ENCODE measurements at places on chromosomes 4 and X.

DNA sequence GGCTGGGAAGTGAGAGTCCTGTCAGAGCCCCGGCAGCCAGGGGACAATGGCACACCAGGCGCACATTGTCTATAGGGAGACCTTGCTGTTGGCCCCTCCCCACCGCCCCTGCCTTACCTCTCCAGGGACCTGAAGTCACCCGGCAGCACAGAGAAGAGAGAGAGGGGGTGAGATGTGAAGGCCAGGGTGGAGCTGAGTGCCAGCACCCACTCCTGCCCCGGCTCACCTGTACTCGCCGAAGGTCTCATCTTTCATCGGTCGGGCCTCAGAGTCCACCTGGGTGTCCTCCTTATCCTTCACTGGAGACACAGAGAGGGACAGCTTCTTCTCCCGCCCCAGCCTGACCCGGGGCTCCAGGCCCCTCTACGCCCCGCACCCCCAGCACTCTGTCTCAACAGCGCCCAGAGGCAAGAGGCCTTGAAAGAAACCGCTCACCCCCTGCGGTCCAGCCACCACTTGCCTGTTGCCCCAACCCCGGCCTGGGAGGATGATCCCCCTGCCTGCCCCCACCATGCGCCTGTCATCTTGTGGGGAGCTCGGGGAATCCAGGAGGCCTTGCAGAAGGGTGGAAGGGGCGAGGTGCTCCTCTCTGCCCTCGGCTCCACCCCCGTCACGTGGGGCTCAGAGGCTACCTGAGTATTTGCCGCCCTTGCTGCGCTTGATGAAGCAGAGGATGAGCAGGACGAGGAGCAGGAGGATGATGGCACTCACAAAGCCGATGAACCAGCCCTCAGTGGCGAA lies 22.6 kb downstream of the L1CAM start:
- no peak for DNase-seq

- DNase-seq, result no peak
Observed at GRCh38 chrX:14409341-14409740, 120.0 kb upstream of the GLRA2 start.

DNA sequence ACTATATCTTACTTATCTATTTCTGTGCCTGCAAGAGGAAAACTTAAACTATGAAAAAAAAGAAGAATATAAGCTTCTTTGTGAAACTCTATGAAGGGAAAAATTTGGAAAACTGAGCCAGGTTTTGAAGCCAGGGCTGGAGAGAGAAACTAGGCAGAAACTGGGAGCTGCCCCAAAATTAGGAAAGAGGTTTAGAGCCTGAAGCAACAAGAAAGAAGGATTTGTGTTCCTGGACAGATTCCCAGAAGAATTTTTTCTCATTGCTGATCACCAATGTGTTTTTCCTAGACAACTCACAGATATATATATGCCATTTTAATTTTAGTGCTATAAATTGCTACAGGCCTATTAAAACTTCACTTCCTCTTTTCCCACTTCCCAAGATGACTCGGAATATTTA lies 245.0 kb upstream of the GEMIN8 start:
- no peak for DNase-seq

GRCh38 chr4:151035328-151035727 lies 20.2 kb upstream of the LRBA start:
- DNase-seq, result peak; percentile 38

DNA sequence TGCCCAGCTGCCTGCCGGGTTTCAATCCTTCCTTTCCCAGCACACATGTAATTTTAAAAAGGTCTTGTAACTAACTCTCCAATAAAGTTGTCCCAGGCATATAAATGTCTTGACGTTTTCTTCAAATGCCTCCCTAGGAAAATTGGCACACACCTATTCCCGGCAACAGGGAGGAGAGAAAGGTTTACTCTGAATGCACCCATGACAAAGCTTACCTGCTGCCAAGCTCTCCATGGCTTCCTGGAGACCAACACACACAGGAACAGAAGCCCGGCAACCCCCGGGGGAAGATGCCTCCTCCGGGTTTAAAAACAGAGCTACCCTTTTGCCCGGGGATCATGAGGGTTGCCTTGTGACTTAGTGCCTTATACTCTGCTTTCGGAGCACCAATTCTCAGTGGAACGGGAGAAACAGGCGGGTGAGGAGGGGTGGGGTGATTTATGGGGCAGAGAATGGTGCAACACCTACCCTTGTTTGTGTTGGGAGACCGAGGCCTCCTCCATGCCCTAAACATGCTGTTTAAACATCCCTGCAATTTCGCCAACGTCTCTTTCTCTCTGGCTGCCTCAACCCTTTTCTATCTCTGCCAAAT lies 4.8 kb upstream of the GYG2 start:
- peak; percentile 50 for DNase-seq

DNA sequence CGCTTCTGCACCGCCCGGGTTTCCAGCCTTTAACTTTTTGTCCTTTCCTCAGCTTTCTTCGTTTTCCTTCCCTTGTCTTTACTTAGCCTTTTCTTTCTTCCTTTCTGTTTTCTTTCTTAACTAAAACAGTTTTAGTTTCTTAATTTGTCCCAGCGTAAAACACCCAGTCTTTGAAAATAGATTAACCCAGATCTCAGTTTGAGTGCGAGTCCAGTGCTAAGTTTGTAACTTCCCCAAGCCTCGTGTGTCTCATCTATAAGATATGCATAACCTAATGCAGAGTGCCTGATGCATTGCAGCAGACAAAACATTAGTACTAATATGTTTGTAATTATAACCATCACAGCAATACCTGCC lies 460 bp upstream of the GEMIN8 start:
- no peak for DNase-seq

DNA sequence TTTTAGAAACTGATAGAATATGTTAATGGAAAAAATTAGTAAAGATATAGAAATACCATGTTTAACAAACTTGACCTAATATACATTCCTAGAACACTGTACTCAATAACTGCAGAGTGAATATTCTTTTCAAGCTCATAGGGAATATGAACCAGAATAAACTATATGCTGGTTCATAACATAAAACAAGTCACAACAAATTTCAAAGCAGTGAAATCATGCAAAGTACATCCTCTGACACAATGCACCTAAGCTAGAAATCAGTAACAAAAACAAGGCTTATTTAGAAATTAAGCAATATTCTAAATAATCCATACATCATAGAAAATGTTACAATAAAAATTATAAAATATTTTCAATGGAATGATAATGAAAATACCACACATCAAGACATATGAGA lies 9.2 kb upstream of the SEPSECS start:
- DNase-seq, result no peak

- DNase-seq, result peak; percentile 51
Observed at GRCh38 chr4:158860856-158861255, 92.0 kb downstream of the FNIP2 start.

DNA sequence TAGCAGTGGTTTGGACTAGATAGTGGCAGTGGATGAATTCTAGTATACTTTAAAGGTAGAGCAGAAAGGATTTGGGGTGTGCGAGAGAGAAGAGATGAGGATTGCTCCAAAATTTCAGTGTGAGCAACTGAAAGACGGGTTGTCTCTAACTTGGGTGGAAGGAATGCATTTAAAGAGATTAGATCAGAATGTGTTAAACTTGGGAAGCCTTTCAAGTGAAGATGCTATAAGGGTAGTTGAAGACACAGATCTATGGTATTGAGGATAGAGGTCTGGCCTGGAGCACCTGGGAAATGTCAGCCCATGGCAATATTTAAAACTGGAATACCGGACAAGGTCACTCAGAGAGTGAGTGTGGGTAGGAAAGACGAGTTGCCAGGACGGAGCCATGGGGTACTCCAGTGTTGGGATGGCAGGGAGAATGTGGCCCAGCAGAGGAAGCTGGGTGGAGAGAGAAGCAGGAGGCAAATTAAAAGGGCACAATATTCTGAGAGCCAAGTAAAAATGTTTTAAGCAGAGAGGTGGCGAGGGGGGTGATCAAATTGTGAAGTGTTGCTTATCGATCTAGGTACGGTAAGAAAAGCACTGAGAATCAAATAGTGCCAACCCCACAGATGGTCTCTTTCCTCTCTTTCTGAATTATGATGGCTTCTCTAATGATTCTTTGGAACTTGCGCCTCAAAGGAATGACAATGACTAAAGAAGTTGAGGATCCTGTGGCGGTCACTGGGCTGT lies 50.5 kb downstream of the ENOPH1 start:
- DNase-seq, result no peak

DNA sequence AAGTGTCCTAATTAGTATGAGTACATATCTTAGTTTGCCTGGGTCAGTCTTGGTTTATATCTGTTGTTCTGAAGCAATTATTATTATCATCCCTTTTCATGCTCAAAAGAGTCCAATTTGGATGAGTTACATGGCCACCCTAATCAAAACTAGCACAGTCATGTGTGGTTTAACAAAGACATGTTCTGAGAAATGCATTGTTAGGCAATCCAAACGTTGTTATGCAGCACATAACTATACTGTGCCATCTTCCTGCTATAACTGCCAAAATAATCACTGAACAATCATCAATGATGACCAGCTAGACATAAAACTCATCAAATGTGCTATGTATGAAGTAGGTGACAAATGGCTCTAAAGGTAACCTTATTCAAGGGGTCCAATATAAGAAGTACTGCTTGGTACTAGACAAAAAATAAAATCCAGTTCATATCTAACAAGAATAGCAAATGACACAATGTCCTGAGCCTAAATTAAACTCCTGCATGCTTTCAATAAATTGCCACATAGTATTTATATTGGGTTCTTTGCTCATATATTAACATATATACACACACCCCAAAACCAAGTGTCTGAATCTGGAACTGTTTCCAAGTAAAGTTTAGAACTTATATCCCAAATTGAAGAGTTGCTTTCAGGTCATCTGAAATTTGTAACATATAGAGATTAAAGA lies 41.9 kb downstream of the CNOT6L start:
- DNase-seq, result no peak

GRCh38 chrX:24306440-24306839 lies 7.4 kb downstream of the SUPT20HL2 start:
- DNase-seq, result no peak

DNA sequence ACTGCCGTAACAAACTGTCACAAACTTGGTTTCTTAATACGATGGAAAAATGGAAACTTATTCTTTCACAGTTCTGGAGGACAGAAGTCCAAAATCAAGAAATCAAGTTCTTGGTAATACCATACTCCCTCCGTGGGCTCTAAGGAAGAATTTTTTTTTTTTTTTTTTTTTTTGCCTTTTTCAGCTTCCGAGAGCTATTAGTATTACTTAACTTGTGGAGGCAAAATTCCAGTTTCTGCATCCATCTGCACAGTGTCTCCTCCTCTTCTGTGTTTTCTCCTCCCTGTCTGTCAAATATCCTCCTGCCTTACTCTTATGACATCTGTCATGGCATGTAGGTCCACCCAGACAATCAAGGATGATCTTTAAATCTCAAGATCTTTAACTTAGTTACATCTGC lies 426.6 kb downstream of the SPRY1 start:
- DNase-seq, result no peak

GRCh38 chr4:150211799-150212445 lies 133.7 kb downstream of the DCLK2 start:
- no peak for DNase-seq

- no peak for DNase-seq
Observed at GRCh38 chr4:37535872-37536271, 150.3 kb downstream of the RELL1 start.

DNA sequence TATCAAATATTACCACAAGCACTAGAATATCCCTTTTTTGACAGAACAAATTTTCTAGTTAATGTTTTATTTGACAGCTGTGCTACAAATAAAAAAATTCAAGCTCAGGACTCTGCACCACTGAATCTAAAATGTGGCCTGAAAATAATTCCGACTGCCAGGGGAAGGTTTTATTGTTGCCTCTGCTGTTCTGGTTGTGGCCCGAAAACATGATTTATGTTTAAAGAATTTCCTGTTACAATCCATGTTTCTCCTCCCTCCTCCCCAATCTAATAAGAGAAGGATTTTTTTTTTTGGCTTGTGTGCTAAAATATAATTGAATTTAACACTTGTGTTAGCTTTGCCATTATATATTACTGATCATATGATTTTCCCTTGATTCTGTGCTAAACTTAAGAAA lies 227.8 kb downstream of the DCLK2 start:
- DNase-seq, result no peak

GRCh38 chrX:44088510-44089144 lies 115.4 kb upstream of the NDP start:
- no peak for DNase-seq

- DNase-seq, result no peak
Observed at GRCh38 chr4:26583538-26583864, 383 bp upstream of the TBC1D19 start.

GRCh38 chr4:40055511-40055862 lies 1.2 kb upstream of the N4BP2 start:
- DNase-seq, result no peak

DNA sequence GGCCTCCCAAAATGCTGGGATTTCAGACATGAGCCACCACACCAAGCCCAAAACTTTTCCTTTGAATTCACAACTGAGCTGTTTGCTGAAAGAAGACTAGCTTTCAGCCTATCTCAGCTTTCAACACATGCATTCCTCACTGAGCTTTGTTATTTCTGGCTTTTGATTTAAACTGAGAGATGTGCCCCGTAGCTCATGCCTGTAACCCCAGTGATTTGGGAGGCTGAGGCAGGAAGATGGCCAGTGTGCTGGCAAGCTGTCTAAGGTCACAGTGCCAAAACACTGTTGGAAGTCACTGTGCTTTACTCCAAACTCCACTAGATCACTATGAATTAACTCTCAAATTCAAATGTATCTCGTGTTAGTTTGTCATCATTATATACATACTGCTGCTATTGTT lies 779.5 kb downstream of the TRIML1 start:
- no peak for DNase-seq

DNA sequence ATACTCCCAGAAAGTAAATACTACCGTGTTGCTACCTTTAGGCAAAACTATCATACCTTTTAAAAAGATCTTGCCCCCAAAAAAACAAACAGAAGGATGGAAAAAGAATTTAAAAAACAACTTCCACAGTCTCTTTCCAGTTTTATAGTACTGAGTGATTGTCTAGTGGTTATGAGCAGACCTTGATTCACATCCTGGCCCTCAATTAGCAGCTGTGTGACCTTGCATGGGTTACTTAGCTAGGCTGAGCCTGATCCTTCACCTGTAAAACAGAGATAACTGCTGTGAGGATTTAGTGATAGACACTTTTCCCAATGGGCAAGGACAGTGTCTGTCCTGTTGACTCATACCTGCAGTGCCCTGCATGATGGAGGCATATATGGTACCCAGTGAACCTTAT lies 49.0 kb downstream of the SMAD1 start:
- no peak for DNase-seq

GRCh38 chrX:81301877-81302276 lies 100.0 kb downstream of the SH3BGRL start:
- no peak for DNase-seq

DNA sequence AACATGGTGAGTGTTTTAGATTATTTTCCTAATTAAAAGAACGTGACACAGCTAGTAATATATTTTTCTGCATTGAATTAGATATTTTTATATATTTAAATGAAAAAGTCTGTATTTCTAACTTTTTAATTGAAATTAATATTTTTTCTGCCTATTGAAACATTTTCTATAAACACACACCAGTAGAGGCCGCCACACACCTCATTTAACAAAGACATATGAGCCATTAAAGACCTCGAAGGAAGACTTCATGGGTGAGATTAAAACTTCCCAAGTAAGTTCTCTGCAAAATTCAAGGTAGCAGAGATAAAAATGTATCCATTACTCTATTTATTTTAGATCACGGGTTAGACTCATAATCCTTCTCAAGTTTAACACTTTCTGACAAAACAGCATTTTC lies 8.3 kb downstream of the SLITRK2 start:
- no peak for DNase-seq

GRCh38 chr4:140757232-140757630 lies 1.0 kb upstream of the TBC1D9 start:
- DNase-seq, result no peak
